Fibroblast of pulmonary artery (primary cell): ENCODE measurements at places on chromosomes 5 and 9.

DNA sequence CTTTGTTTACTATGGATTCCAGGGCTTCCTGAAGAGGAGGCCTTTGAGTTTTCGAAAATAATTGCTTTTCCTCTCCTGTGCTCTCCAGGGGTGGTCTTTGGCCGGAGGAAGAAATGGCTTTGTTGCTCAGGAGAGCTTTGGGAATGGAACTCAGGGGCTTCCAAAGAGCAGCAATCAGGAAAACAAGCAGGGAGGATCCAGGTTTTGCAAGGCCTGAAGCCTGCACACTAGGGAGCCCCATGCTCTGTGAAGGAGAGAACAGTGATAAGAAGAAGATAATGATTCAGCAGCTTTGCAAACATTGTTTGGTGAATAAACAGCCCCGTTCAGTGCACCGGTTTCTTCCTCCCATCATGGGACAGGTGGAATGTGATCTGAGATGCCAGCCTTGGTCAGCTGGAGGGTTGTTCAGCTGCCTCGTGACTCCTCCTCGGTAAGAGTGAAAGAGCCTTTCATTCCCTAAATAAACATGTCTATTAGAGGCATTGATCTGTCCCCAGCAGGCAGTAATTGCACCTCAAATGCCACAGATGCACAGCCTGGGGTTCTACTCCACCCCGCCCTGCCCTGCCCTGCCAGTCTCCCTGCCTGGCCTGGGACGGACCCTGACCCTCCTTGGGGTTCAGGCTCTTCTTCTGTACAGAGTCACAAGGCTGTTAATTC is 11.5 kb upstream of the ALDH1B1 start:
- no peak for DNase-seq

DNA sequence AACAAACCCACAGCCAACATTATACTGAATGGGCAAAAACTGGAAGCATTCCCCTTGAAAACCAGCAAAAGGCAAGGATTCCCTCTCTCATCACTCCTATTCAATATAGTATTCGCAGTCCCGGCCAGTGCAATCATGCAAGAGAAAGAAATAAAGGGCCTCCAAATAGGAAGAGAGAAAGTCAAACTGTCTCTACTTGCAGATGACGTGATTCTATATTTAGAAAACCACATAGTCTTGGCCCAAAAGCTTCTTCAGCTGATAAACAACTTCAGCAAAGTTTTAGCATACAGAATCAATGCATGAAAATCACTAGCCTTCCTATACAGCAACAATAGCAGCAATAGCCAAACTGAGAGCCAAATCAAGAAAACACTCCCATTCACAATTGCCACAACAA is 333.7 kb upstream of the EDIL3 start:
- DNase-seq, result no peak

DNA sequence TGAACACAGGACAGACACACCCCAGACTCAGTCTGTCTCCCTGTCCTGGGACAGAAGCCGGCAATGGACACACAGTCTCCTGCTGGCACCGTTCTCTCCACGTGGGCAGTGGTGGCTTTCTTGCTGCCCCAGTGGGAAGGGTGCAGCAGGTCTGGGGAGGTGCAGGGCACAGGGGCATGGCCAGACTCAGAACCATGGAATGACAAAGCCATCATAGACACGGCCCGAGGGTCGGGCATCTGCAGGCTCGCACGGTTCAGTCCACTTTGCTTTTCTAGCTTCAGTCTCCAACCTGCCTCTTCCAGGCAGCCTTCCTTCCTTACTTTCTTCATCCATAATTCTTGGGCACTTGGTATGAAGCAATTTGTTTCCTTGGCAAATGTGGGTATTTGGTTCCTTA is 16.7 kb downstream of the MYMK start:
- no peak for DNase-seq

DNA sequence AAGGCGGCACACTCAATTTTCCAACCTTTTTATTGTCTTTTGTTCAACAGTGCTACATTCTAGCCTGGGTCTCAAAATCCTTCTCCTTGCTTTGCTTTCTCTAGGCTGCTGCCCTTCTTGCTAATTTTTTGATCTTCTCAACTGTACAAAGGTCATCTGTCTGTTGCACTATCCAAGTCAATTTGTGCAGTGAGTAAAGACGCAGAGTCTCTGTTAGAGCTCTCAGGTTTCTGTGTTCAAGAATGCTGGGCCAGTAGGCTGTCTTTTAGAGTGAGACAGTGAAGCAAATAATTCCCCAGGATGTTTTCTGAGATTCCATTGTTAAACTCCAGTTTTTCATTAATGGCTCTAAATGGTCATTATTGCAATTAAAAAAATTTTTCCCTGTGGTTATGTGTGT is 255.7 kb upstream of the ACTBL2 start:
- DNase-seq, result no peak

DNA sequence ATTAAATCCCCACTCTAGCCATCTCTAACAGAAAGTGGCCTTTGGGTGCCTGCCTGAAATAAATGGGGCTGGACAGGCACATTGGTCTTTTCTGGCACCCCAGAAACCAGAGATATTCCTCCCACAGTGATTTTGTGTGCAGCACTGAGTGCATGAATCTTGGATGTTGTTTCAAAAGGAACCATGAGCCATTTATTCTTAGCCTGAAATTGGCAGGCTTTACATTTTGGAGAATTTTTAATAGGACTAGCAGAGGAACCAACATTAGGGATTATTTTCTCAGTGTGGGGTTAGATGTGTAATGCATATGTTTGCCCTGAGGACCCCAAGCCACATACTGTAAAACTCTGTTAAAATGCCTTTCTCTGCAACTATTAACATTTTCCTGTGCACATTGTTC is 451.3 kb downstream of the NFIB start:
- DNase-seq, result no peak

DNA sequence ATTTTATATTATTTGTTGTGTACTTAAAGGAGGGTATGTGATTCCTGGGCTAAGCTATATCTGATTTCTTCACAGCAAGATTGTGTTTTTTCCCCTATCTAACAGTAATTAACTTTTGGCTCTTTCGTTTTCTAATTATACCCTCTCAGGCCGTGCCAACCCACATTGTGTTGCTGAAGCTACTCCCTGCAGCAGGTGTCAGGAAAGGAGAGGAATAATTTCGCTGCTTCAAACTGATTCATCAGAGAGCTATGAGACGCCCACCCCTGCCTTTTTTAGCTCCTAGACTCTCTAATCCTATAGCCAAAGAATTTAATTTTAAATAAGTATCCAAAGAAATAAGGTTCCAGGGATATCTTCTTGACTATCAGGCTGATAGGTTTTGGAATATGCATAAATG is 3.8 kb downstream of the CAVIN4 start:
- DNase-seq, result no peak

DNA sequence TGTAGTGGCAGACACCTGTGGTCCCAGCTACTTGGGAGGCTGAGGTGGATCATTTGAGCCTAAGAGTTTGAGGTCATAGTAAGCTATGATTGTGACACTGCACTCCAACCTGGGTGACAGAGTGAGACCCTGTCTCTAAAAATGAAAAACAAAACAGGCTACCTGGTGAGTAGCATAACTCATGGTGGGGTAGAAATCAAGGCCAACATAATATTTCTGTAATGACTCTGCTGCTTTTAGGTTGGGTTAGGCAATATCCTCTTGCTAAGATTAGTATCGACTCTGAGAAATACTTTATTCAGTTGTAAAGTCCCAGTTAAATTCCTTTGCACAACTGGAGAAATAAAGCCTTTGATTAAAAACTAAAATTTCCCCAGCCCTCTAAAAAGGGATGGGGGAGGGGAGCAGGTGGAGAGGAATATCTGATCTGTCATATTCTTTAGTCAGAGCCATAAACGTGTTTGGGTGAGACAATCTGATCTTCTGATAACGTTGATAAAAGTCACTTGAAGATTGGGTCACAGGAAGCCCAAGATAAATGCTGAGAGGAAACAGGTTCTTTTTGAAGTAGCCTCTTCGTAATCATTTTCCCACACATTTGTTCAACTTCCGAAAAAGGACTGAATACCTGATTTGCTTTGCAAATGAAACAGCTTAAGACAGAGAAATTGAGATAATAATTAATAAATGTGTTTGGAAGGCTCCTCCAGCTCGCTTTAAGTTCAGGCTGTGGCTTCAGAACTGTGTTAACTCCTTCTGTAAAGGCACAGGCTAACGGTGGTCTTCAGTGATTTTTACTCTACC is 14.9 kb downstream of the IL4 start:
- peak; percentile 54 for DNase-seq

DNA sequence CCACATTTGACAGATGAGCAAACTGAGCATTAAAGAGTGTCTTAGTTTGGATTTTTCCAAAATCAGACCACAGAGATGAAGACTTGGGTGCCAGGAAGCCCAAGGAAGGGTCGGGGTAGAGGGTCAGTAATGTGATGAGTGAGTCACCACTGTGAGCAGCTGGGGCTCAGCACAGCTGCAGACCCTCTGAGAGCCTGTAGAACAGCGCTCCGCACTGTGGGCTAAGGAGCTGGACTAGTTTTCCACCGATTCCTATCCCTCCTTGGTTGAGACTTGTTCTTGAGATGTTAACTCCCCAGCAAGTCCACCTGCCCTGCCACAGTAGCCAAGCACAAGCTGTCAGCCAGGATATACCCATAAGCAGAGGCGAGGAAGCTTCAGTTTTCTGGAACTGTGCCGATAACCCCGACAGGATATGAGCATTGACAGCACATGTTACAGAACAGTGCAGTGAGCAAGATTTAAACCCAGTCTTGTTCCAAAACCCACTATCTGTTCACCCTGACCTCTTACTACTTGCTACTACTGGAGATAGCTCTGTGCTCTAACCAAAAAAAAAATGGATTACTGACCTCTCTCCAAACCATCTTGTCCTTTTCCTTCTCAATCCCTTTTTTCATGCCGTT is 31.8 kb downstream of the EGFLAM start:
- DNase-seq, result no peak

DNA sequence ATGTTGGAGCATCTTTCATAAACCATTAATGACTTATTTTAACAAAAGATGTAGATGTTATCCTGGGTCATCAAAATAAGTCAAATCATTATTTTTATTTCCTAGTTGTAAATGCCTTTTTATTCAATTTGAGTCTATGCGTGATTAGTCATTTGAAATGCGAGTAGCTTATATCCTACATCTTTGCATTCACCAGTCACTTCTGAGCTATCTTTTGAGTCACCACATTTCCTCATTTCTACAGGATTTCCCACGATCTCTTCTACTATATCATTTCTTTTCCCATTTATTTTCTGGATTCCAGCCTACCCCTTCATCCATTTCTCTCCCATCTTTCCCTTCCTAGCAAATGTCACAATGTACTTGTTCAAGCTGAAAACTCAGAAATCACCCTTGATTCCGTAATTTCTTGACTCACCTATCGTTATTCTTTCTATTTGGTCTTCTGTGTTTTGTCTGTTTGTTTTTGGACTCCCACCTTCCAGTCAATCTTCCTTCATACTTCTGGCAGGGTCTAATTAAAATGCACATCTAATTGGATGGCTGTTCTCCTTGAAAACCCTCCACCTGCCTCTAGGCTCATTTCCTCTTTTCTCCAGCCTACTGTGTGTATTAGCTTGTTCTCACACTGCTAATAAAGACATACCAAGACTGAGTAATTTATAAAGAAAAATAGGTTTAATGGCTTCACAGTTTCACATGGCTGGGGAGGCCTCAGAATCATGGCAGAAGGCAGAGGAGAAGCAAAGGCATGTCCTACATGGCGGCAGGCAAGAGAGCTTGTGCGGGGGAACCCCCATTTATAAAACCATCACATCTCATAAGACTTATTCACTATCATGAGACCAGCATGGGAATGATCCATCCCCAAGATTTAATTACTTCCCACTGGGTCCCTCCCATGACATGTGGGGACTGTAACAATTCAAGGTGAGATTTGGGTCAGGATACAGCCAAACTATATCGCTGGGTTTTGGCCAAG is 112.4 kb downstream of the MEF2C start:
- DNase-seq, result peak; percentile 57

- DNase-seq, result peak; percentile 61
Observed at GRCh38 chr5:77852514-77853352, 76.6 kb upstream of the TBCA start.

- DNase-seq, result no peak
Observed at GRCh38 chr5:179427032-179427675, 81.9 kb upstream of the ADAMTS2 start.

- peak; percentile 72 for DNase-seq
Observed at GRCh38 chr9:19720377-19720776, 68.5 kb downstream of the SLC24A2 start.

DNA sequence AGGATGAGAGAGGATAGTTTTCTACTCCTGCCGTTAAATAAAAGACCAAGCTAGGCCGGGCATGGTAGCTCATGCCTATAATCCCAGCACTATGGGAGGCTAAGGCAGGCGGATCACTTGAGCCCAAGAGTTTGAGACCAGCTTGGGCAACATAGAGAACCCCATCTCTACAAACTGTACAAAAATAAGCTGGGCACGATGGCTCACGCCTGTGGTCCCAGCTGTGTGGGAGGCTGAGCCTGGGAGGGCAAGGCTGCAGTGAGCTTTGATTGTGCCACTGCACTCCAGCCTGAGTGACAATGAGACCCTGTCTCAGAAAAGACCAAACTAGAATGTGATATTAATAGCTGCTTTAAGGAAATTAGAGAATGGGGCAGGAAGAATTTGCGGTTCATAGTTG is 158.4 kb downstream of the NIPBL start:
- DNase-seq, result no peak

- no peak for DNase-seq
Observed at GRCh38 chr9:114484215-114484853, 20.9 kb downstream of the WHRN start.

GRCh38 chr9:137247135-137247915 is 3.8 kb upstream of the STPG3 start:
- DNase-seq, result no peak

GRCh38 chr5:151480384-151481293 is 33.2 kb downstream of the SLC36A1 start:
- DNase-seq, result peak; percentile 46

GRCh38 chr5:134392301-134392700 is 19.4 kb downstream of the CDKN2AIPNL start:
- no peak for DNase-seq

DNA sequence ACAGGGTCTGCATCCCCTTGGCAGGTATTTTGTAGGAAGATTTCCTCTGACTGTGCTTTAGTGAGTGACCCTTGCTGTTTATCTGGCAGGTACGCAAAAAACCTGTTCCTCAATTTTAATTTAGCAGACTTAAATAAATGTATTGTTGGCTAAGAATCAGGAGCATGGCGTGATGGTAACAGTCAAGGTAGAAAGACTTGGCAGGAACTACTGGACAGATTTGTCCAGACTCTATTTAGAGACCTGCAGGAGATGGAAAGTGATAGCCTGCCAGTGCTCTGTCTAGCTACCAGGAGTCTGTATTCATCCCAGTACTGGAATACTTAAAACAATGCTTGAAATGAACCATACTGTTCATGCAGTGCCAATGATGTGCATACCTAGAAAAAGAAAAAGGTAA is 78.8 kb upstream of the MAST4 start:
- no peak for DNase-seq

DNA sequence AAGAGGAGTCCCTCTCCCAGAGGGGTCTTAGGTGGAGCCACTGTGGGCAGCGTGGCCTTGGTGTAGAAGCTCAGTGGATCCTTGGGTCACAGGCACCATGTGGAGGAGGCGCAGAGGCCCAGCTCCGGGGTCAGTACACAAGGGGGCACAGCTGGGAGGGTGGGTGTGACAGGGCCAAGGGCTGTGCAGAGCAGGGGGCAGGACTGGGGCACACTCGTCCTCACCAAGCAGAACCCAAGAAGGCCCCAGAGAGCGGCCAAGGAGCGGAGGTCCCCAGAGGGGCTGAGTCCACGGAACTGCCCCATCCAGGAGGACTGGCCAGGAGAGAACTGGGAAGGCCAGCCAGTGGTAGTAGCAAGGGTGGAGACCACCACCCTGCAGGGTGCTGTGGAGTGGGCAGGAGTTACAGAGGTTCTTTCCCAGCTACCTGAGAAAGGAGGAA is 2.5 kb upstream of the LPCAT1 start:
- no peak for DNase-seq
